ENCODE measurements at places on chromosomes 4 and X.

GRCh38 chrX:21741869-21742701 lies 15.8 kb downstream of the SMPX start:
- DNase-seq: peak; percentile 16

DNA sequence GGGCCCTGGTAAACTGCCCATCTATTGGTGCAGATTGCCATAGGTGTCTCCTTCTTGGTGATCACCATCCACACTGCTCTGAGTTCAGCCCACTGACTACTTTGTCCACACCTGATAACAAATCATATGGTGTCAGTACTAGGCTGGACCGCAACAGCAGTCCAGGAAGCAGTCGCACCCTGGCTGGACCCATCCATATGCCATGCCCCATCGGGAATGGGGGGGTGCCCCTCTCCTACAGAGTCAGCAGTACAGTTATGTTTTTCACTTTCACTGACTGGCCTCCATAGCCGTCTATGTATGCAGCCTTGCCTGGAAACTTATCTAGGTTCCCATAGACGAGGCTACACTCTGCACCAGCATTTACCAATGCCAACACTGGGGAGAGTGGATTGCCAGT lies 226.1 kb downstream of the ADGRL3 start:
- DNase-seq: no peak

- no peak for DNase-seq
Observed at GRCh38 chrX:46953597-46953996, 41.4 kb downstream of the JADE3 start.

DNA sequence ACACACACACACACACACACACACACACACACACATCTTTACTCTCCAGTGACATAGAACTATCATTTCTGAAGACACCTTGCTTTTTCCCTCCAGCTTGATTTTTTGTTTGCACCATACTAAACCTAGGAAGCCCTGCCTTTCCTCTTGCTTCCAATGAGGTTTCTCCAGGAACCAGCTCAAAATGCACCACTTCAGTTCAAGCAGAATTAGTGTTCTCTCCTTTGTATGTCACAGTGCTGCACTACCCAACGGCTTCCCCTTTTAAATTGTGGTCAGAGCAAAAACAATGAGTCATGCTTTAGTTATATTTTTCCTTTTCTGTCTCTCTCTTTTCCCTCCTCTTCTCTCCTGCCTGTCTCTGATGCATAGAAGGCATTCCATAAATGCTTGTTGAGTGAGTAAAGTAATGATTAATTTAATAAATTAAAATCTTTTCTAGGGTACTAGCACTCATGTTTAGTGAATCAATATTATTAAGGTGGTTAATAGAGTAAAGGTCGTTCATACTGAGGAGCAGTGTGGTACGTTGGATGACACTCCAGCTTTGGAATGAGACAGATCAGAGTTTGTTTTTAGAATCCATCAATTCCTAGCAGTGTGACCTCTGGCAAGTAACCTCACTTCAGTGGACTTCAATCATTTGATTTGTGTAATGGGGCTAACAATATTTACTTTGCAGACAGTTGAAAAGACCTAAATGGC lies 5.9 kb downstream of the RTL3 start:
- no peak for DNase-seq

DNA sequence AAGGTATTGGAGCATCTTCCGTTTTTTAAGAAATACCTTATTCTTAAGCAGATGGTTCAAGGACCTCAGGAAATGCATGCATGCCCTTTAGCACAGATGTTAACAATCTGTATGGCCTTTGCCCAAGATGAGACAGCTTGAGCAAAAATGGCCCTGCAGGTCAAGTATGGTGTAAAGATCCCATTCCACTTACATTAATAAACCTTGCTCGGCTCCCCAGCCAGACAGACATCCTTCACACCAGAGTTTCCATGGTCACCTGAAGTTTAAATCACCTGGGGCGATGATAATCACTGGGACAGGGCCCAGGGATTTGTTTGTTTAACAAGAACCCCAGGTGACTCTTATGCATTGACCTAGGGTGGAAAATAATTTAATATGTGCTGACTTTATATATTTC lies 287.0 kb upstream of the NOCT start:
- DNase-seq: no peak

GRCh38 chr4:118911238-118911703 lies 22.6 kb downstream of the SYNPO2 start:
- no peak for DNase-seq

GRCh38 chr4:7876201-7876875 lies 63.3 kb downstream of the AFAP1 start:
- no peak for DNase-seq

GRCh38 chr4:47855350-47855749 lies 17.5 kb upstream of the CORIN start:
- DNase-seq: no peak

DNA sequence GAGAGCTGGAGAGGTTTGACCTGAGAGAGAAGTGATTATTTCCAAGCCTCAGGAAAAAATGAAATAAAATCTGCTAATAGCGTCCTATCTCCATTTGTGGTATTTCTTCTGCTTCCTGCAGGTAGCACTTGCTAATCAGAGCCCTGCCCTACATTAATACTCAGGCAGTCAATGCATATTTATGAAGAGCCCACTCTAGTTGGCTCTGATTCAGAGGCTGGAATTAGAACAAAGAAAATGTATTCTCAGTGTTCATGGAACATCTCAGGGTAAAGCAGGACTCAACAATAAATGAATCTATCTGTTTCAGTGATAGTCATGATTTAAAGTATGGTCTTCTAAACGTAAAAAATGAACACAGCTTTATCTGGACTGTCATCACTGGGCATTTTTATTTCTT lies 1.4 kb upstream of the ATP8A1 start:
- DNase-seq: no peak

GRCh38 chr4:153409412-153409811 lies 56.7 kb upstream of the TMEM131L start:
- DNase-seq: no peak

GRCh38 chr4:73299548-73300280 lies 41.1 kb upstream of the ANKRD17 start:
- DNase-seq: no peak

DNA sequence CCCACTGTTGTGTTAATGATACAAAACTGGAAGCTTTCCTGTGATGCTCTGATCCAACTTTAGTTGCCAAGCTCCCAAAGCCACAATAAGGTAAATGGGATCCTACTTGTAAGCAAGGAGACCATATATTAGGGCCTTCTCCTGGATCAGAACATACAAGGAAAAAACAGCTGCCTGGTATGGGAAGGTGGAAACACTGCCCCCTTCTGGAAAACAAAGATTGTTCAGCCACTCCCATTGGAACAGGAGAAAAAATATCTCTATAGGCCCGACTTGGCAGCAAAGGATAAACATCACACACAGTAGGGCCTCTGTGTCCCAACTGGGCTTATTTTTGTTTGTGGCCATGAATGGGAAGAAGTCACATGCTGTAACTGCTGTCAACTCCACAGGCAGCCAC lies 166.5 kb downstream of the TBX22 start:
- DNase-seq: no peak

- no peak for DNase-seq
Observed at GRCh38 chrX:141405486-141405852, 163.2 kb upstream of the SPANXC start.

DNA sequence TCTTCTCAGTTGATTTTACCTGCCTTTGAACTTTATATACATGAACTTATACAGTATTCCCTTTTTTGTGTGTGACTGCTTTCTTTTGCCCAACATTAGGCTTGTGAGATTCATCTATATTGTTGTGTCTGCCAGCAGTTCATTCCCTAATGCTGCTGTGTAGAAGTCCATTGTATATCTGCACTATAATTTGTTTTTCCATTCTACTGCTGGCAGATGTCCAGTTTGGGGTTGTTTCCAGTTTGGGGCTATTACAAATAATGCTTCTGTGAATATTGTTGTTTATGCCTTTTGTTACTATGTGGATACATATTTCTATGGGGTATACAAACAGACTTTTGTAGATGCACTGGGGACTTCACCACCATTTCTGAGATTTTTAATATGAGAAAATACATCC lies 268.4 kb downstream of the DCTD start:
- DNase-seq: no peak

DNA sequence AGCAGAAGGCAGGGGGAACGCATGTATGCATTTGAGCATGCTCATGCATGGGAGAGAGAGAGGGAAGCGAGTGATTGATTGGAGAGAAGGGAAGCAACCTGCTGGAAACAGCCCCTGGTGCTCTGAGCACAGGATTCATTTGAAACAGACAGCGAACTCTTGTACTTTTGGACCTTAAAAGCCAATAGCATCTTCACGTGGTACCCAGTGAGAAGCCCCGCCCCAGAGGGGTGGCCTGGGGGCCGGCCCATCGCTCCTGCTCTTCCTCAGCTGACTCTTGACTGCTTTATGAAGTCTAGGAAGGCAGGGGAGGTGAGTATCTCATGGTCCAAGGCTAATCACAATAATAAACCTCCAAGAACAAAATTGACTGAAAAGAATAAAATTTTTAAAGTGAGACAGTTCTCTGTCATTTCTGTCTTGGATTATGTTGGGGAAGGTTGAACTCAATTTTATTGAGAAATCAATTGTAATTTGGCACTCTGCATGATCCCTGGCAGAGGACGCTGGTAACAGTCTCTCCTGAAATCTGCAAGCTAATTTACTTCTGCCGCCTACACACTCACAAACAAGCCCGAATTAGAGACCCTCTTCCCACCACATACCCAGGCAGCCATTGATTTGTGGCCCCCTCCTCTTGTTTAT lies 168.2 kb upstream of the PPARGC1A start:
- no peak for DNase-seq

DNA sequence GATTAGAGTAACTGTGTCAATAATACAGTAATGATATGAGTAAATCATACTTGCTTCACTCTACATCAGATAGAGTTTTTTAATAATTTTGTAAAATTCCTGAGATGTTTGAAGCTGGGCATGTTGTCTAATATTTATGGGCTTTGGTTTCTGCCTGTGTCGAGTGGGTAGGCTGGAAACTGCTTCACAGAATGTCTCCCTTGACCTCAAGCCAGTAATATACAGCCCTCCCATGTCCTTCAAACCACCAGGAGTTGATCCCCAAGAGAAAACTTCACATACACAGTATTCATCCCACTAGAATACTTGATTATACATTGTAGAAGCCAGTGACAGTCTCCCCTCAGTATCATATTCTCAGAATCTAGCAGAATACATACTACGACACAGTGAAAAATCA lies 284.8 kb upstream of the TENM3 start:
- DNase-seq: no peak

DNA sequence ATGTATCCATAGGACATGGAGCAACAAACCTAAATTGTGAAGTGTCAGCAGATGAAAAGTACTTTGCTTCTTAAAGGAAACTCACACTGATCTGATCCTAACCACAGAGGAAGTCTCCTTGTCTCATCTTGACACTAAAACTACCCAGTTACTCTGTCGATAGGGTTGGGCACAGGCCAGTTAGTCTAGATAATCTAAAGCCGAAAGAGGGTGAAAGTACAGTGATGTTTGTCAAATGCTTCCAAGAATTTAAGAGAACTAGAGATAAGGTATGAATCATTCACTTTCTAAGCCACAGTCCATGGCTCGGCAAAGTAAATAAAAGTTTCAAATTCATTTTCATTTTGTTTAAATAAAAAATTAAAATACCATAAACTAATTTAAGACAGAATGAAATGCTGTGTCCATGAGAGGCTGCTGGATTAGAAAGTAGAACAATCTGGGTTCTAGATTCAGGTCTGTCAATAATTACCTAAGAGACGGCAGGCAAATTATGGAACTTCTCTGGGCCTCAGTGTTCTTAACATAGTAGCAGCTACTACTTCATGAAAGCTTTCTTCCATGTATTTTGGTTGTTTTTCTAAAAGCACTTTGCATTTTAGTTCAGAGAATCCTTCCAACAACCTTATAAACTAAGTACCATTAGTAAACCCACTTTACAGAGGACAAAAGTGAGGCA lies 176.7 kb downstream of the LDB2 start:
- DNase-seq: no peak

GRCh38 chrX:13418126-13419097 lies 98.6 kb upstream of the ATXN3L start:
- no peak for DNase-seq

- no peak for DNase-seq
Observed at GRCh38 chrX:138287205-138287877, 424.2 kb downstream of the FGF13 start.

GRCh38 chr4:183448436-183448835 lies 4.0 kb downstream of the CDKN2AIP start:
- no peak for DNase-seq

DNA sequence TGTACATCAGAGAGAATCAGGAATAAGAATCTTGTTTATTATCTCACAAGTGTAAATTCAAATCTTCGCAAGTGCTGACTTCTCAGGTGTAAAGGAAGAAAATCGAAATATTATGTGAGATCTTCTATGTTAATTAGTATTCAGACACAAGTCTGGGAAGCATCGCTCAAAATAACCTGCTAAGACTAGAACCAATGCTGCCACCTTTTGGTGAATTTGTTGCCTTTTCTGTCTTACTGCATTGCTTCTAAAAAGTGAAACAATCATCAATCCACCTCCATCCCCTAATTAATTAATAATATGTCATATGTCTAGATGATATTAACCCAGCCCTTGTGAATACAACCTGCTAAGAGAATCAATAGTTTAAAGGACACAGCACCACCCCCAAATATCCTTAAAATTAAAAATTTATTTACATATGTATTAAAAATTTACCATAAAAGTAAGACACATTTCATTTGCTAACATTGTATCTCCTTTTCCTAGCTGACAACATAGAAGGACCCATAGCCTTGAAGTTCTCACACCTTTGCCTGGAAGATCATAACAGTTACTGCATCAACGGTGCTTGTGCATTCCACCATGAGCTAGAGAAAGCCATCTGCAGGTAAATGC lies 3.5 kb downstream of the EPGN start:
- DNase-seq: no peak

GRCh38 chr4:158350161-158350560 lies 139.9 kb downstream of the TMEM144 start:
- DNase-seq: no peak

DNA sequence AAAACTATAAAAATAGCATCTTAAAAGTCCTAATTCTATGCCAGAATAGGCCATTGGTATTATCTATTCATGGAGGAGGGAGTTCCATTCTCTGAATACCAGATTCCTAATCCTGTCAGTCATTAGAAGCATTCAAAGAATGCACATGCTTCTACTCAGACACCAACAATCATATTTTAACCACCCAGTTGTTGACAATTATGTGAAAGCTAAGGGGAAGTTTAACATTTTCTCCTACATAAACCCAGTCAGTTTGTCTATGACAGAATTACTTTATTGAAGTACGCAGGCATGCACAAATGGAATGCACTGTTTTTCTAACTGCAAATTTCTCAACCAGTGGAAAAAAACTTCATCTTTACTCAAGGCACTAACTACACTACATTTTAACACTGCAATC lies 69.6 kb upstream of the MTNR1A start:
- no peak for DNase-seq

- no peak for DNase-seq
Observed at GRCh38 chrX:77453190-77453589, 6.0 kb downstream of the FGF16 start.

DNA sequence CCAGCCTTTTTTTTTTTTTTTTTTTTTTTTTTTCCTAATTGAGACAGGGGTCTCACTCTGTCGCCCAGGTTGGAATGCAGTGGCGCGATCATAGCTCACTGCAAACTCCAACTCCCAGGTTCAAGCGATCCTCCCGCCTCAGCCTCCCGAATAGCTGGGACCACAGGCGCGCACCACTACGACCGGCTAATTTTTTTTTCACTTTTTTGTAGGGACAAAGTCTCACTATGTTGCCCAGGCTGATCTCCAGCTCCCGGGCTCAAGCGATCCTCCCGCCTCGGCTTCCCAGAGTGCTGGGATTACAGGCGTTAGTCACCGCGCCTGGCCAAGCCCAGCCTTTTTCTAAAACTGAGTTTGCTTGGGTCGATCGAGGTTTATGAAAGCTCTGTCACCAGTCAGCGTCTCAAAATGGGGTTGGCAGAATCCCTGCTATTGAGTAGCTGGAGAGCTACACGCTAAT lies 1.3 kb upstream of the OTUD5 start:
- no peak for DNase-seq

Data from NCI-H2107 (cell line).